ENCODE measurements at places on chromosomes 11 and 22. TPM values are rescaled to one million over a fixed set of nuclear protein-coding genes. Genes with fewer than 3 reads are reported as not detected.

- no peaks in the 10 kb centered on the region for H3K4me1 ChIP-seq
- H3K27ac ChIP-seq, result no peak overlapping the region
- H3K36me3 ChIP-seq, result no peaks in the 10 kb centered on the region
Observed at GRCh38 chr11:130737041-130737830, 179.0 kb downstream of the SNX19 start.

DNA sequence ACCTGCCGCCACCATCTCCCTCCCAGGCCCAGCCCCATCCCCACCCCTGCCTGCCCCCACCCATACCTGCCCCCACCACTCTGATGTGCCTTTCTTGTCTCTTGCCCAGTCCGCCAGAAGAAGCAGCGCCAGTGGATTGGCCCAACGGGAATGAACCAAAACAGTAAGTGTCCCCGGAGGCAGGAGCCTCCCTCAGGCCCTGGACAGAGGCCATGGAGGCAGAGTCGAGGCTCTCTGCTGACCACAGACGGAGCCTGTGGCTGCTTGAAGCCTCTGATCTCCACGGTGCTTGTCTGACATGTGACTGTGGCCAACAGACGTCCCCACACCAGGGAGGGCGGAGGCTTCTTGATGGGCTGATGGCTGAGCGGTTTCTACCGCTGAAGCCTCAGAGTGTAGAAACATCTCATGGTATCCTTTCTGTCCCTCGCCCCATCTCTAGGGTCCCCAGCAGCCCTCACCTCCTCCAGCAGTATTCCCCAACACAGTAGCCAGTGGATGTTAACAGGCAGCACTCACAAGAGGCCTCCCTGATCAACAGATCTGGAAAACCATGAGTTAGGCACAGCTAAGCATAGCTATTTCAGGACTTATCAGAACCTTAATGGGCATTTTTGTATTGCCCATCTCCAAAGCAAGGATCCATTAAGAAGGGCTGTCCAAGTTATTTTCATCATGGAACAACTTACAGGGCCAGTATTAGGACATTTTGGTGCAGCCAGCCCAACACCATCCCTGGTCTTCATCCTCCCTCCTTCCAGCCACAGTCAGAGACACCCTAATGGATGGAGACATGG, 21.7 kb downstream of the CD5 start:
- no peaks in the 10 kb centered on the region for H3K36me3 ChIP-seq
- no peak for DNase-seq
- H3K4me3 ChIP-seq, result no peak overlapping the region
- no peaks in the 10 kb centered on the region for H3K27me3 ChIP-seq
- no peak overlapping the region for H3K27ac ChIP-seq

DNA sequence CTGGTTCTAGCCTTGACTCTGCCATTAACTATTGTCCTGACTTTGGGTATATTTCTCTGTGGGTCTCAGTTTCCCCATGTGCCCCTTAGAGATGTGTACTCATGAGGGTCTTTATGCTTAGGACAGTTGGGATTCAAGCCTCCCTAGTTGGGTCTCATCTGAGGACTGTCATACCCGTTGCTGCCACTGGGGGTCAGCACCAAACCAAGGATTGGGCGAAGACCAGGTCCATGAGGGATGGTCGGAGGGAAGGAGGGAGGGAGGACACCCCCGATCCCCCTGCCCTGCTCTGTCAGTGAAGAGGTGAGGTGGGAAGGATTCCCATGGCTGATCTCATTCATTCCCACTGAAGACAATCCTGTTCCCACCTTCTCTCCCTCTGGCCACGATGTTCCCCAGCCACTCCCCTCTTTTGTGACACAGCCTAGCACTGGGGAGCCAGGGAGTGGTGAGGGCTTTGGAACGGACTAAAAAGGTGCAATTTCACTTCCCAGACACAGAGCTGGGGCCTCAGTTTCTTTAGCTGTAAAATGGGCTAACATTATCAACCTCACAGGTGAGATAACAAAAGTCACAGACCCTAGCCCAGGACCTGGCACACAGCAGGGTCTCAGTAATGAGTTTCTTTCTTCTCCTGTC, 12.4 kb upstream of the KLHL35 start:
- no peaks in the 10 kb centered on the region for H3K4me1 ChIP-seq
- peak; percentile 85 for DNase-seq
- no peak overlapping the region for H3K4me3 ChIP-seq
- H3K27me3 ChIP-seq, result no peaks in the 10 kb centered on the region

DNA sequence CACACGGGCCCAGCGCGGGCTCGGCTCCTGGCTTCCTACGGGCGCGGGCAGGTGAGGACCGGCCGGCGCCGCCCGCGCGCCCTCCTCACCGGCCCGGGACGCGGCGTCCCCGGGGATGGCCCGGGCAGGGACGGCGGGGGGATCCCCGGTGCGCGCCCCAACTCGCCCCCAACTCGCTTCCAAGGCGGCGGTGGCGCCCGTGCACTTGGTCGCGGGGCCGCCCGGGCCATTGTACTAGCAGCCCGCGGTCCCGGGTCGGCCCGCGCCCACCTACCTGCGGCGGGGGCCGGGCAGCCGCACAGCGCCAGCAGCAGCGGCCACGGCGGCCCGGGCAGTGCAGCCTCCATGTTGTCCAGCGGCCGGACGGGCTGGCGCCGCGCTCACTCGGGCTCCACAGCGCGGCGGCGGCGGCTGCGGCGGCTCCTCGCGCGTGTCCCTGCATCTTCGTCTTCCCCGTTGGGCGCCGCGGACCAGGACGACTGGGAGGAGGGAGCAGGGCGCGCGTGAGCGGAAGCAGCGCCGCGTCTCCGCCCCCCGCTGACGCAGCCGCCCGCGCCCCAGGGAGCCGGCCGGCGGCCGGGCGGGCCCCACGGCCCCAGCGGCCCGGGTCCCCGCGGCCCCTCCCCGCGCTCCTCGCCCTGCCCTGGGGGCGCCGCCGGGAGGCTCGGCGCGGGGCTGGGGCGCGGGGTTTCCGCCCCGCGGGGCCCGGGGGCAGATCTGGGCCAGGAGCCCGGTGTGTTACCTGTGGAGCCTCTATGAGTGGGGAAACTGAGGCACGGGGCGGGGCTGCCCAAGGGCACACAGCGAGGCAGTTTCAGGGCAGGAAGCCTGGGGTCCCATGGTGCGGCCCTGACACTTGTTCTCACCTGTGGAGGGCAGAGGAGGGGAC, 159.3 kb upstream of the GRK3 start:
- H3K36me3 ChIP-seq, result no peaks in the 10 kb centered on the region
- H3K27me3 ChIP-seq, result peaks cover 31% of the 10 kb centered on the region
- peaks cover 16% of the 10 kb centered on the region for H3K4me1 ChIP-seq
- H3K27ac ChIP-seq, result no peak overlapping the region
- H3K4me3 ChIP-seq, result peak overlapping the region; percentile 87

DNA sequence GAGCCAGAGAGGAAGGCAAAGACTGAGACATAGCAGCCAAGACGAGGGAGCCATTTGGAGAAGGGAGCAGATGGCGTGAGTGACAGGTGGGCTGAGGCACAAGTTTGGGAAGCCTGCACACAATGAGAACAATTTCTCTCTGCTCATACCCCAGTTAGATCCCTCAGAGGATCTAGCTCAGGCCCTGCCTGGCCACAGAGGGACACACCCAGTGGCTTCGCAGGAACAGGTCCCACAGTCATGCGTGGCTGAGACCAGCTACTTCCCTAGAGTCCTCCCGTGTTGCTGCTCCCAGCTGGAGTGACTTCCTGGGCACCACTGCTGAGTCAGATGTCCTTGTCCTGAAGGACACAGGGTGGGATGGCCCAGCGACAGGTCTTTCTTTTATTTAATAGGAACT, 33.4 kb upstream of the LYVE1 start:
- H3K27me3 ChIP-seq, result no peaks in the 10 kb centered on the region
- H3K36me3 ChIP-seq, result no peaks in the 10 kb centered on the region
- peaks cover 8% of the 10 kb centered on the region for H3K4me1 ChIP-seq

DNA sequence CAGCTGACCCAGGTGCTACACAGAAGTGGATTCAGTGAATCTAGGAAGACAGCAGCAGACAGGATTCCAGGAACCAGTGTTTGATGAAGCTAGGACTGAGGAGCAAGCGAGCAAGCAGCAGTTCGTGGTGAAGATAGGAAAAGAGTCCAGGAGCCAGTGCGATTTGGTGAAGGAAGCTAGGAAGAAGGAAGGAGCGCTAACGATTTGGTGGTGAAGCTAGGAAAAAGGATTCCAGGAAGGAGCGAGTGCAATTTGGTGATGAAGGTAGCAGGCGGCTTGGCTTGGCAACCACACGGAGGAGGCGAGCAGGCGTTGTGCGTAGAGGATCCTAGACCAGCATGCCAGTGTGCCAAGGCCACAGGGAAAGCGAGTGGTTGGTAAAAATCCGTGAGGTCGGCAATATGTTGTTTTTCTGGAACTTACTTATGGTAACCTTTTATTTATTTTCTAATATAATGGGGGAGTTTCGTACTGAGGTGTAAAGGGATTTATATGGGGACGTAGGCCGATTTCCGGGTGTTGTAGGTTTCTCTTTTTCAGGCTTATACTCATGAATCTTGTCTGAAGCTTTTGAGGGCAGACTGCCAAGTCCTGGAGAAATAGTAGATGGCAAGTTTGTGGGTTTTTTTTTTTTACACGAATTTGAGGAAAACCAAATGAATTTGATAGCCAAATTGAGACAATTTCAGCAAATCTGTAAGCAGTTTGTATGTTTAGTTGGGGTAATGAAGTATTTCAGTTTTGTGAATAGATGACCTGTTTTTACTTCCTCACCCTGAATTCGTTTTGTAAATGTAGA, 1.7 kb downstream of the MALAT1 start:
- peak overlapping the region; percentile 93 for H3K4me3 ChIP-seq
- peaks cover 64% of the 10 kb centered on the region for H3K36me3 ChIP-seq
- DNase-seq, result no peak

DNA sequence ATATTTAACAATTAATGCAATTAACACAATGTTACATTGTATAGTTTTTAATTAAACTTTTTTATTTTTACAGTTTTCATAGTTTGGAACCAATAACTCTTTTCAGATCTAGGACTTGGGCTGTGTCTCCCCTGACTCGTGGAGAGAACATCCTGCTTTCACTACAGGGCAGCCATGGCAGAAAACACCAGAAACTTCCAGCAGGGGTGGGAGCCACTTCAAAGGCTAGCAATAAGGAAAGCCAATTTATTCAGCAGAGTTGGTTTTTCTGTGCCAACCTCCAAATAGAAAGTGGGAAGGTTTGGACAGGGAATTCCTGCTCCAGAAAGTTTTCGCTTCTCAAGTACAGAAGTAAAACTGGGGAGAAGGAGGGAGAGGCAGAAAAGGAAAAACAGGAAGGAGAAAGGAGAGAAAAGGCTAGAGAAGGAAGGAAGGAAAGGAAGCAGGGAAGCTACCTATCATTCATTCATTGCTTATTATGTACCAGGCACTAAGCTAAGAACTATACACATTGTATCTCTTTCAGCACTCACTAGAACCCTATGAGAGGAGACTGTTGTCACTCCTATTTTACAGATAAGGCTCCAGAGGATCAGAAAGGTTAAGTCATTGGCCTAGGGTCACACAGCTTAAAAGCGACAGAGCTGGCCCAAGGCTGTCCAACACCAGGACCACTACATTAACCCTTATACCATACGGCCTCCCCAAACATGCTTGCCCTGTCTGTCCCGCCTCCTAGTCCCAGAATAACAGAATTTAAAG, 54.8 kb upstream of the CREB3L1 start:
- no peak for DNase-seq
- H3K4me1 ChIP-seq, result peaks cover 5% of the 10 kb centered on the region
- no peaks in the 10 kb centered on the region for H3K36me3 ChIP-seq

DNA sequence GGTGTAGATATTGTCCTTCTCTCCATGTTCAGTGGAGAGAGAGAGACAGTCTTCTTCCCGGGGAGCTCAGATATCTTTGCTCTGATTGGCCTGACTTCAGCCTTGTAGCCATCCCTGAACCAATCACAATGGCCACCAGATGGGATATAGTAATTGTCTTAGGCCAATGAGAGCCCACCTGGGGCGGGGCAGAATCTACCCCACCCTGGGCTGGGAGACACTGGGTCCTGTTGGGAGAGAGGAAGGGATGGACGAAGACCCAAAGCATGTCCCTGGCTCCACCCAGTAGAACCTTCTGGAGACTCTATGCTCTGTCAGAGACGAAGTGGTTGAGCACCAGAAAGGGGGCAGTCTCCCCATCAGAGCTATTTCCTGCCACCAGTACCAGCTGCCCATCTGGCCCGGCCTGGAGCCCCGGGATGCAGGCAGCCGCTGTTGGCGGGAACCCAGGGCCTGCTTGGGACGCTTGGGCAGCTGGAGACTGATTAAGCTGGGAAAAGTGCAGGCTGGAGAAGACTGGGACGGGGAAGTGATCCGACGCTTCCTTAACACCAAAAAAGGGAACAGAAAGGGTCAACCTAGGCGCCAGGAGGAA, 31.6 kb upstream of the CBX7 start:
- no peak for DNase-seq
- no peak overlapping the region for H3K4me3 ChIP-seq
- H3K27ac ChIP-seq, result no peak overlapping the region

GRCh38 chr11:1574238-1574932, 2.3 kb upstream of the DUSP8 start:
- peaks cover 15% of the 10 kb centered on the region for H3K4me1 ChIP-seq
- H3K27ac ChIP-seq, result no peak overlapping the region
- DNase-seq, result peak; percentile 73
- H3K36me3 ChIP-seq, result no peaks in the 10 kb centered on the region
- peaks cover 92% of the 10 kb centered on the region for H3K27me3 ChIP-seq

- no peak for DNase-seq
- H3K27me3 ChIP-seq, result no peaks in the 10 kb centered on the region
- H3K36me3 ChIP-seq, result no peaks in the 10 kb centered on the region
- H3K27ac ChIP-seq, result peak overlapping the region; percentile 29
- no peaks in the 10 kb centered on the region for H3K4me1 ChIP-seq
Observed at GRCh38 chr11:65849771-65850216, 8.2 kb downstream of the CFL1 start.

The MUC2 gene
- total RNA-seq, result not detected
